Stimulated activated CD8-positive, alpha-beta memory T cell treated with anti-CD3 and anti-CD28 coated beads, Interleukin-15, amount 100 ng/mL, for 48 hours (primary cell): ENCODE measurements at places on chromosomes 3 and 15.

DNA sequence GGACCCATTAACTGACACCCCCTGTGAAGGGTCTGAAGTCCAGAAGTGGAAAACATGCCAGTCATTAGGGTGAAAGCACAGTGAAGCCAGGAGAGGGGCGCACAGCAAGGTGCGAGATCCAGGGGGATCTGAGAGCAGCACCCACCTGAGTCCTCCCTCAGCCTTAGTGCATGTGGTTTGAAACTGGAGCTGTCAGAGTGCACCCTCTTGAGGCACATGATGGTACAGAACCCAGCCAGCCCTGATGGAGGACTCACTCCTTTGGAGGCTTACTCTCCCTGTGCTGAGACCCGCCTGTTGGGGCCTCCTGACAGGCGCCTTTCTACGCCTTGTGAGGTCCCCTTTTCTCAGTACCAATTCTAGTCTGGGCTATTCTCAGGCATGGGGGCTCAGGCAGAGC lies 77.8 kb downstream of the IL20RB start:
- DNase-seq: no peak

- DNase-seq: peak; percentile 1
Measured at GRCh38 chr3:178084938-178085816, 451.1 kb upstream of the KCNMB2 start.

- DNase-seq: no peak
Measured at GRCh38 chr3:139517321-139518065, 22.0 kb downstream of the RBP1 start.

GRCh38 chr15:66993874-66994696 lies 71.3 kb upstream of the SMAD3 start:
- no peak for DNase-seq

GRCh38 chr3:152398495-152398894 lies 129.8 kb downstream of the MBNL1 start:
- no peak for DNase-seq

GRCh38 chr15:48582452-48583247 lies 62.9 kb downstream of the FBN1 start:
- DNase-seq: no peak

GRCh38 chr3:105930733-105931132 lies 61.9 kb upstream of the CBLB start:
- no peak for DNase-seq

GRCh38 chr3:110736332-110736731 lies 335.3 kb upstream of the NECTIN3 start:
- no peak for DNase-seq

GRCh38 chr15:35499723-35500122 lies 46.2 kb downstream of the DPH6 start:
- DNase-seq: no peak

DNA sequence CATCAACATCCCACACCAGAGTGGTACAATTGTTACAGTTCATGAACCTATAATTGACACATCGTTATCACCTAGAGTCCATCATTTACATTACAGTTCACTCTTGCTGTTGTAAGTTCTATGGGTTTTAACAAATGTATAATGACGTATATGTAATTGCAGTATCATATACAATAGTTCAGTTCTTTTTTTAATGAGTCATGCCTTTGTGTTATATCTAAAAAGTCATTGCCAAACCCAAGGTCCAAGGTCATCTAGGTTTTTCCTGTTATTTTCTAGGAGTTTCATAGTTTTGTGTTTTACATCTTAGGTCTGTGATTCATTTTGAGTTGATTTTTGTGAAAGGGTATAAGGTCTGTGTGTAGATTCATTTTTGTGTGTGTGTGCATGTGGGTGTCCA lies 160.9 kb upstream of the GALNT15 start:
- DNase-seq: no peak

DNA sequence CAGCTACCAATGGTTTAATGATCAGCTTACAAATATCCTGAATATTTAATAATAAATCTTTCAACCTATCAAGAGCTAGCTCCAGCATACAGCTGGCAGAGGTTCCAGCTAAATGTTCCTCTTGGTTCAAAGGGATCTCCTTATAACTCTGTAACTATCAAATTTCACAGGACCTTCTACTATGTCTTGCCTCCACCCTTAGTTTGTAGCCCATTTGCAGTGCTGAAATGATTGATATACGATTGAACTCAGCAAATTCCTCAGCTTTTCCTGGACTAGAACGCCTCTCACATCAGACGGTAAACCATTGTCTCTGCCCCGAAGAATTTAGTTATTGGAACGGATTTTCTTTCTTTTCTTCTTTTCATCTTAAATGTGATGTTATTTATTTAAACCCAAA lies 41.5 kb downstream of the CD200R1L start:
- no peak for DNase-seq

DNA sequence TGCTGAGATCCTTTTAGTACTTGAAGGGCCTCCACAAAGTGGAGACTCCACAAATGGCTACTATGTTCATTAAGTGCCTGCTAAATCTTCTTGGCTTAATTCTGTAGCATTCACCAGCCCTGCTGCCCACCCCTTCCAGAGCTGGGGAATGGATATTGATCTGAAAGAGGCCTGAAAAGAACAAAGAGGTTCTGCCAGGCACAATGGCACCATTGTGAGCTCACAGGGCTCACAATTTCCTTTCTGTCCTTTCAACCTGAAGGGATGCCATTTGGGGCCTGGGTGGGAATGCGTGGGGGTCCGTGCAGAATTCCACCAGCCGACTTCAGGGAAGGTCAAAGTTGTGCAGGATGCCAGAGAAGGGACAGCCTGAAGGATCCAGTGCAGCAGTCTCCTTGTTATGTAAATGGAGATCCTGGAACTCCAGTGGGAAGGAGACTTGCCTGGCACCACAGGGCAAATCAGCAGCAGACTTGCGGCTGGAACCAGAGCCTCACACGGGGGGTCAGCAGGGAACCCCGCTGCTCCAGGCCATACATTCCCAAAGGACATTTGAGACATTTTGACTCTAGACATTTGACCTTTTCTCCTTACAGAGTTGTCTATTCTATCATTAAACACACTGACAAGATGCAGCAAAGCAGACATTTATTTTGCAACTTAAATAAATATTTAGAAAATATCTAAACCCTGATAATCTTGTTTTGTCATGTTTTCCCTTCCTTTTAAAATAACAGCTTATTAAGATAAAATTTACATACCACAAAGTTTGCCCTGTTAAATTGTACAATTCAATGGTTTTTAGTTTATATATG lies 21.5 kb upstream of the MORF4L1 start:
- no peak for DNase-seq

- DNase-seq: no peak
Measured at GRCh38 chr15:54206586-54207321, 228.5 kb downstream of the UNC13C start.

DNA sequence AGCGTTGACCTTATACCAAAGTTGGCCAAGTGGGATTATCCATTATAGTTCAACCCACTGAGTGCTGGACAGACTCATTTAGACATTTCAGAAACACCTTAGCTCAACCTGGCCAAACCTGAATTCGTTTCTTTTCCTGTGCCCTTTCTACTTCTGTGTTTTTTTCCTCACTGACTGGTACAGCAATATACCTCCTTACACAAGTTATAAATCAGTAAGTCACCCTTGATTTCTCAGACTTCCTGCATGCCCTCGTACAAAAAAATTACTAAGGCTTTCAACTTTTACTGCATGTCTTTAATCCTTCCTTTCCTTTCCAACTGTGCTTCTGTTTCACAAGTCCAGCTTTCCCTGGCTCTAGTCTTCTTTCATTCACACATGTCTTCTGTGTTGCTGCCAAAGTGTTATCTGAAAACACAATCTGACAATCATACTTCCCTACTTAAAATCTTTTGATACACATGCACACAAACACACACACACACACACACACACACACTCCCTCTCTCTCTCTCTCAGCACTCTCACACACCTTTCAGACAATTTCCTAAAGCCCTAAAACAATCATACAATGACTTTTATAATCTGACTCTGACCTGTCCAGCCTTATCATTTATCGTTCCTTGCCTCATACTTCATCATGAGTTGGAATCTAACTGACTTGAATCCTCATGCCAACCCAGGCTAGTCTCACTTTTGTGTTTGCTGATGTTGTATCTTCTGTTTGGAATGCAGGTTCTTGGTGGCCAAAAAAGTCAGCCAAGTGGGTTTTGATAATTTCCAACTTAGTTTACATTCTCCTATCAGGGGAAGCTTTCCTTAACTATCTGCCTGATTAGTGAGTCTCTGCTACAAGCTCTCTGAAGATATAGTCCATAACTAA lies 436.4 kb downstream of the NAALADL2 start:
- DNase-seq: no peak

- no peak for DNase-seq
Measured at GRCh38 chr3:133881939-133882825, 13.5 kb downstream of the RAB6B start.
